ENCODE measurements at places on chromosomes 16 and 17.

DNA sequence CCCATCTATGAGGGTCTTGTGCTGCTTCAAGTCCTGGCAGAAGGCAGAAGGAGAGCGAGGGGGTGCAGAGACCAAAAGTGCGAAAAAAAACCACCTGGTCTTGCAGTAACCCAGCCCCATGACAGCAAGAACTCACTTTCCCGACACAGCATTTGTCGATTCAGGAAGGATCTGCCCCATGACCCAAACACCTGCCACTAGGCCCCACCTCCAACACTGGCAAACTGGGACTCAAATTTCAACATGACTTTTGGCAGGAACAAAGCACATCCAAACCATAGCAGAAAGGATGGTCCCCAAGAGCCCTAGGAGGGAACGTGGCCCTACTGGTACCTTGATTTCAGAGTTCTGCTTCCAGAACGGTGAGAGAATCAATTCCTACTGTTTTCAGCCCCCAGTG lies 34.7 kb upstream of the KLHDC4 start:
- no peak for DNase-seq

DNA sequence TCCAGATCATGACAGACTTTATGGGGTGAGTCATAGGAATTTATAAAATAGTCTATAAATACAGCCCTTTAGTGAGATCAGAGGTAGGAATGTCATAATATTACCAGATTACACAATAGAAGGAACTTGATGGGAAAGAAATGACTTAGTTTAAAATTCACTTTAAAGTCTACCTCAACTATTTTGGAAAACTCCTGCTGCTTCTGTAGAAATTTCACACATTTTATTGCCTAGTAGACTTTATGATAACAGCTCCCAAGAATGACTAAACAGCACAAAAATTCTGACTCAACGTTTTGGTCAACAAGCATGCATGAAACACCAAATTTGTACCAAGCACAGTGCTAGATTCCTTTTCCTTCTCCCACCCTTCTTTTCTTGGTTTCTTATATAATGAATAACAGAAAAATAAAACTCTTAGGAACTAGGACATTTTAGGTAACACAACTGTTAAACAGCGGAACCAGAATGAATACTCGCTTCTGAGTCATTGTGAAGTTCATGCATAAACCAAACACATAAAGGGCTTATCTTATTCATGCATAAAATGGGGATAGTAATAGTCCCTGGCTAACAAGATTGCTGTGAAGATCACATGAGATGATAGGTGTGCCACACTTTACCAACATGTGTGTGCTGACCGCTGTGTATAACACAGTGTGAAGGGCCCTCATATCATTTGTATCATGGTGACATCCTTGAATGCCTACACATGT lies 243.9 kb downstream of the CDH8 start:
- no peak for DNase-seq

DNA sequence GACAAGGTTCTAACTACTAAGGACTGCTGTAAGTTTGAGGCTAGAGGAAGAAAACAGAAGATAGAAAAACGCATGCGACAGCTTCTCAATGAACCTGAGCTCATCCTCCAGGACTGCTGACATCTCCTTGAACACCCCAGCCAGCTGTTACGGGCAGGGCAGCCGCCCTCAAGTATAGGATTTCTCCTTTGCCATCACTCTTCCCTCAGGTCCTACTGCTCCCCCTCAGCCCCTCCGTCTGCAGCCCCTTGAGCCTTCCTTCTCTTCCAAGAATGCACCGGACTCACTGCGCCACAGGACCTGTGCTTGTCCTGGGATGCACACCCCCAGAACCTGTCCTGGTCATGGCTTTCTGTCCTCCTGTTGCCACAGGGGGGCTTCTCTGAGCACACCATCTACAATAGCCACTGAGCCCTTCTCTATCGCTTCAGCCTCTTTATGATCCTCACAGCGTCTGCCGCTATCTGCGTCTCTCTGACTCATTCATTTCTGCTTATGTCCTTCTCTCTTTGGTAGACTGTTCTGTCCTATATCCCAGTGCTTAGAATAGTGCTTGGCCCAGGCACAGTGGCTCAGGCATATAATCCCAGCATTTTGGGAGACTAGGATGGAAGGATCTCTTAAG lies 15.7 kb upstream of the XYLT2 start:
- DNase-seq = no peak

GRCh38 chr16:84614623-84614967 lies 3.3 kb downstream of the COTL1 start:
- DNase-seq = no peak

DNA sequence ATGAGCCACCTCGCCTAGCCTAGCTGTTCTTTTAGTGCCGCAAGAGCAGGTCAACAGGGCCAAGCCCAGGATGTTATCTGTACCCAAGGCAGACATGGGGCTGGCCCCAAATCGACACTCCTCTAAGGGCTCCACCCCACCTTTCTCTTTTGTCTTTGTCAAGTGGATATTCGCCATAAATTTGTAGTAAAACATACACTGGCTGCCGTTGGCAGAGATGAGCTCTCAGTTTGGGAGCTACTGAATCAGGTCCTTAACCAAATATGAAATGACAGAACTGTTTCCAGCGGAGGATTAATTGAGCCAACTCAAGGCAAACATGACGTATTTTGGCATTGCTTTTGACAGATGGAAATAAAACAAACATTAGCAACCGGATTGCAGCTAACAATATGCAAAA lies 556.9 kb upstream of the CDH5 start:
- no peak for DNase-seq

DNA sequence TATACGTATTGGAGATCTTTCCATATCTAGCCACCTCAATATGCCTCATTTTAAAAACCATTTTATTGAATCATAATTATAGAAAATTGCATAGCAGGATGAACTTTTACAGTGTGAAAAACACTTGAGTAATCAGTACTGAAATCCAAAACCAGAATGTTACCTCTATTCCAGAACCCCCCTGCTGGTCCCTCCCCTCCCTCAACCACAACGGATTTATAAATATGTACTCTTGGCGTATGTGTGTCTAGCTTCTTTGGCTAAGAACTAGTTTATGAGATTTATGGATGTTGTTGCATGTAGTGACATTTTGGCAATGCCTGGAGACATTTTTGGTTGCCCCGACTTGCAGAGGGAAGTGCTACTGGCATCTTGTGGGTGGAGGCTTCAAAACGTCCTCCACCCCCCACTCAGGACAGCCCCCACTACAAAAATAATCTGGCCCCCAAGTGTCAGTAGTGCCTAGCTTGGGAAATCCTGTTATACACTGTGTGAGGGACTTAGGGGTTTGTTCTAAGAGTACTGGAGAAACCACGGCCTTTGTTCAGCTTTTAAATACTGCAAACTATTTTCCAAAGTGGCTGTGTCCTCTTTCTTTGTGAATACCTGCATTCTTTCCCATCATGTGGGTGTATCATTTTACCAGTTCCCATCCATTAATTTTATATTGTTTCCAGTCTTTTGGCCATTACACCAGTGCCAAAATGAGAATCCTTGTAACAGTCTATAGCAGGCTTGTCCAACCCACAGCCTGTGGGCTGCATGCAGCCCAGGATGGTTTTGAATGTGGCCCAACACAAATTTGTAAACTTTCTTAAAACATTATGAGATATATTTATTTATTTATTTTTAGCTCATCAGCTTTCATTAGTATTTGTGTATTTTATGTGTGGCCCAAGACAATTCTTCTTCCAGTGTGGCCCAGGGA lies 23.7 kb downstream of the ITPRIPL2 start:
- no peak for DNase-seq

GRCh38 chr17:49379926-49380325 lies 17.9 kb upstream of the ZNF652 start:
- DNase-seq = no peak

Measured in BE2C (cell line).